ENCODE measurements at places on chromosomes 6 and 20.

DNA sequence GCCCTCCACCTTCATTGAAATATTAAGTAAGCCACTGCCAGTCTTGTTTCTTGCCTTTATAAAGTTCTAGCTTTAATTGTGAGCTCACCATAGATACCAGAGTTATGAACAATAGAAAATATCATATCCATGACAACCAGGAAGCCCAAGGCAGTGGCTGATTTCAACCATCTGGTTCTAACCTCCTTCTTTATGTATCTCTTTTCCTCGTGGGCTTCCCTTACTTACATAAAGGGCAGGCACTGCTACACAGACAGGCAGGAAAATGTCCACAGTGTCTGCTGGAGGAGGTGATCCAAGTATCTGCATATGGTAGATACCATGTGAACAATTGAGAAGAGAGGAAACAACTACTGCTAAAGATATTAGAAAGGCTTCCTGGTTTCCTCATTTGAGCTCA is 65.2 kb upstream of the PRND start:
- no peak for DNase-seq

DNA sequence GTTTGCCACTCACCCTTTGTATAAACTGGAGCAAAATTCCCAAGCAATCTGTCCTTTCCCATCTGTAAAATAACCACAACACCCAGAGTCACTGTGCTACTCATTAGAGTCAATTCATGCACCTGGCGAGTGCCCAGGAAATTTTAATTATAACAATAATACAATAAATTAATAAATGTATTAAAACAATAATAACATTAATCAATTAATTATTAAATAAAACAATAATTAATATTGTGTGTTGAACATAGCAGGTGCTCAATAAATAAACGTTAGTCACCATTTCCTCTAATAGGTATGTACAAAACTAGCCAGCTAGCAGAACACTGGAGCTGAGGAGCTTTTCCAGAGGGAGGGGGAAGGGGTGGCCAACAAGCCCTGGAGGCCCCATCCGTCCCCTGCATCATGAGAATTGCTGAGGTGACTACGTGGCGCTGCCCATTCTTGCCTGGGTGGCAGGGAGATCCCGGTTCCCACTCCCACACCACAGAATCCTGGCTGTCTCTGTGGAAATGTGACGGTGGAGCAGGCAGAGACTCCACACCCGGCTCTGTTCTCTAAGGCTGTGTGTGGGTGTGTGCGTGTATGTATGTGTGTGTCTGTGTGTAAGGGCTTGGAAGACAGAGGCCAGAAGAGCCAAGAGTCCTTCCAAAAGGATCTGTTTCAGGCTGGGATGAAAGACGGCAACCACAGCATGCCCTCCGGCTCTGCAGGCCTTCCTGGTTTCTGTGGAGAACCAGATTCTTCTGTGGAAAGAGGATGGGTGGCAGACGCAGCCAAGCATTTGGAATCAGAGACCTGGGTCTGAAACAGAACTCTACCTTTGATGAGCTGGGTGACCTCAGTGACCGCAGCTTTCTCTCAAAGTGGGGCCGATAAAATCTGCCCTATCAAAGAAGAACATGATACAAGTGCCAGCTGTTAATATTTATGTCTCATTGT is 18.8 kb upstream of the EZR start:
- DNase-seq, result no peak

DNA sequence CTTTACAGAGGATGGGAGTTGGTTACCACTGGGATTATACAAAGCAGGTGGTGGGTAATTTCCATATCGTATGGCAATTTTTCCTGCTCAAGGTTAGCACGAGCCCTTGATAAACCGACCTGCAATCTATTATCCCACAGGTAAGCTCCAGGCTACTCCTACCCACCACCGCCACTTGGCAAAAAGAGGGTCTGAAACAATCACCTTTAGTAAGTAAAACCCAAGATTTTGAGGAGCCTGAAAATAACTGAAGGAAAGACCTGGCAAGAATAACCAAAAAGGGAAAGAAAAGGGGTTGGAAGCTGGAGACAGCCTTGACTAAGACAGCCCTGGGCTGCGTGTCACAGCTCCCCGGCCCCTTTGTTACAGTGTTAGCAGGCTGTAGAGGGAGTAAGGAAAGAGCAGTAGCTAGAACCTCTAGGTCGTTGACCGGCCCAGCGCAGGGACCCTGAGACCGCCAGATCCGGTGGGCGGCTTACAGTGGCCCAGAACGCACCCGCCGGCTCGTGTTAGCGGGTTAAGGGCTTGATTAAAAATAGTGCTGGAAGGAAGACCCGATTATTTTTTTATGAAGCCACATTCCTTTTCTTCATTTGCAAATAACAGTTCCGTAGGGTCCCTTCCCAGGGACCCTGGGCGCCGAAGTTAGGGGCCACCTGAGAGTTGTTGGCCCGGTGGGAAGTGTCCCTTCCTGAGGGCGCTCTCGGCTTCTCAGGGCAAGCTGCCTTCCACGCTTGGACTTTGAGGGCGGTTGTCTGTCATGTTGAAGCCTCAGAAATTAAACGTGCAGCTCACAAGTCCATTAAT is 30.5 kb downstream of the TFAP2B start:
- no peak for DNase-seq

DNA sequence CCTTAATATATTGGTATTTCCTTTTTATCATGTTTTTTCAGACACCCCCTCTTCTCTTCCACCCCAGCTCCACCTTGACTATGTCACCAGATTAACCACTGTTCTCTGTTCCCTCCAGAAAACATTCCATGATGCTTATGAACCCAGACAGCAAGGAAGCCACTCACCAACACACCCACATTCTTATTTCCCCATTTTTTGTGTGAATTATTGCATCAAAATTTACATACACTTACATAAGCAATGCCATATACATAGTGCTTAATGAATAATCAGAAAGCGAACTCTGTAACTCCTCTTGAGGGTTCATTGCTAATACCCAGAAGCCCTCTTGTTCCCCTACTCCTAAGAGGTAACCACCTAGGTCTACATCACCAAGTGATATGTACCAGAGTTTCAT is 182.3 kb upstream of the CDYL start:
- DNase-seq, result no peak

DNA sequence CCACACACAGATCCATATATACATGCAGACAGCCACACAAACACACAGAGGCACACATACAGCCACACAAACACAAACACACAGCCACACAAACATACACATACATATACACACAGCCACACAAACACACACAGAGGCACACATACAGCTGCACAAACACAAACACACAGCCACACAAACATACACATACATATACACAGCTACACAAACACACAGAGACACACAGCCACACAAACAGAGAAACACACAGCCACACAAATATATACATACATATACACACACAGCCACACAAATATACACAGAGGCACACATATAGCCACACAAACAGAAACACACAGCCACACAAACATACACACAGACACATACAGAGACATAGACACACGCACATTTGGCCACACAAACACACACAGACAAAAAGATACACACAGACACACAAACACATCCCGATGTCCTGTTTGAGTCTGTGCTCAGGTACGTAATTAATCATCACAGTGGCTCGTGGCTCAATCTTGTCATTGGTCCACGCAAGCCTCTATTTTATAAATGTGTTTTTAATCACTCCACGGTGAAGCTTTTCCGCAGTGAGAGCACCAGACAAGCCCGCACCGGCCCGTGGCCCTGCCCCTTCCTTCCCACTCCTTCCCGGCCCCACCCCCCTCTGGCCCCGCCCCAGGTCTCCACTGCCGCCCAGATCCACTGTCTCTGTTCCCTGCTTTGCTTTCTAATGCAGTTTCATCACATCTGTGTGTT is 135.3 kb downstream of the CDH4 start:
- DNase-seq, result no peak

- no peak for DNase-seq
Measured at GRCh38 chr6:138310821-138311220, 66.9 kb upstream of the SMIM28 start.

GRCh38 chr6:116616737-116617053 is 416 bp downstream of the RSPH4A start:
- no peak for DNase-seq

- no peak for DNase-seq
Measured at GRCh38 chr6:149965194-149966020, 1.7 kb downstream of the ULBP1 start.

- DNase-seq, result no peak
Measured at GRCh38 chr20:18011482-18011881, 42.7 kb downstream of the MGME1 start.

DNA sequence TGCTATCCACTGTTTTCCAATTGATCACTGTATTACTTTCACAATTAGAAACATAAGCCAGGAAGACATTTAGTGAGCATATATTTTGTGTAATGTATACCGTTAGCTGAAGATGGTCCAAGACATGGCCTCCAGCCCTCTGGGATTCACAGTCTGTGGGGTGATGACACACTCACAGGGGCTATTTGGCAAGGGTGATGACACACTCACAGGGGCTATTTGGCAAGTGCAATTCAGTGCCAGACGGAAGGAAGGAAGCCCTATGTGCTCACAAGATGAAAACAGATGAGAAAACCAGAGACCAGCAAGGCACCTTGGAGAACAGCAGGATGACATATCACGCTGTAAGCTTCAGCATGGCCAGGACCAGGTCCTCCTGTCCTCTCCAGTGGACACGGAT is 183.7 kb downstream of the MBOAT1 start:
- no peak for DNase-seq

GRCh38 chr20:33992145-33992922 is 1.4 kb upstream of the RALY start:
- DNase-seq, result no peak

DNA sequence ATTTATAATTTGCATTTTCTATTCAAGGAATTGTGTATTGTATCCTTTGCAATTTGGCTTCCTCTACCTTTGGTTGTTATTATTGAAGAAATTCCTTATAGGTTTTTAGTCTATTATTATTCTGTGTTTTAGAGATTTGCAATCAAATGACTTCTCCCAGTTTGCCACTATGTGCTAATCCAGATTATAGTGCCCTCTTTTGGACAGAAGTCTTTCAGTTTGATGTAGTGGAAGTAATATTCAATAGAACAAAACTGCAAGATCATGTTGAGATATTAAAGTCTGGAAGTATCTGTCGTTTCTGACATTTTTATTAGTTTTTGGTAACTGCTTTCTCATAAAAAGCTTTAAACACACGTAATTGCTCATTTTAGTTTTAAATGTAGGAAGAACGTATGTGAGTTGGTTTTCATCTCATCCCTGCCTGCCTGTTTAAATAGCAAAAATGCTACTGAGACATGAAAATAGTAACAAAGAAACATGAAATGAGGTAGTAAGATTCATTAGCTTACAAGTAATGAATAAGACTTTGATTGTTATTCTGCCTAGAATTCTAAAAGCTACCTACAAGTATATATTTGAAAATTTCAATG is 72.8 kb downstream of the RTN4IP1 start:
- no peak for DNase-seq

DNA sequence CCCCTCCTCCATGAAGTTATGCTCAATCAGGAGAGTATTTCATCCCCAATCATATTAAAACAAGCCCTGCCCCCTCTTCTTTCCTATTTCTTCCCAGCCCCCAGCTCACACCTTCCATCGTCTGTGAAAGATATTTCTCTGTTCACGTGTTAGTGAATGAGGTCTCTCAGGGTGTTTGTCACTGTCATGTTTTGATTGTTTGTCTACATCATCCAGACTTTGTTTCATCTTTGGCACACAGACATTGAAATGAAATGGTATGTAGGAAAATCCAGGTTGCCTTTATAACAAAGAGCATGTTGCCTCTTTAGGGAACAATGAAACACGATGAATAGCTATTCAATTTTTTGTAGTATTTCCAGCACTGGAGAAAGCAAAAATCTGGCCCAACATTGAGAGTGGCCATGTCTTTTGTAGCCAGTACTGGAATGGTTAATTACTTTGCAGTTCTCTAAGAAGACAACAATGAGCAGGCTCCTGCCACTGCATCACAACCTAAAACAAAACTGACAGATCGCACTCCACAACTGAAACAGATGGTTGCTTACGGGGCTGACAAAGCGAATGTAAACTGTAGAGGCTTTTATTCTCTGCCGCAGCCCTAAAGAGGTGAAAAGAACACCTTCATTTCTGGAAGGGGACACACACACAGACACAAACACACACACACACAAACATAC is 543.6 kb upstream of the CITED2 start:
- DNase-seq, result no peak

GRCh38 chr20:1327827-1328679 is 886 bp downstream of the SDCBP2 start:
- no peak for DNase-seq

DNA sequence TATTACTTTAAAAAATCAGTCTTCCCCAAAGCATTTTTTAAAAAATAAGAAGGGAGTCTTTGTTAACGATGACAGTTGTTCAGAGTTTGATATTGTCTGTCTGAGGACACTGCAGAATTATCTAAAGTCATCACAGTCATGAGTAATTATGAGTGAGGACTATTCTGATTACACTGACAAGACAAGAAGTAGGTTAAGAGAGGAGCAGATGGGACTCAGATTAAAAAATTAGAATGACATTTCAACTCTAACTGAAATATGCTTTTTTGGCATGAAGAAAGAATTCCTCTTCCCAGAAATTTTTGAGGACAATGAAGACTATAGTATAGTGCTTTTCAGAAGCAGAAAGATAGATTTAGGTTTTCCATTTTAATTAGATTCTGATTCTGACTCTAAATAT is 456.5 kb downstream of the EPHA7 start:
- no peak for DNase-seq

DNA sequence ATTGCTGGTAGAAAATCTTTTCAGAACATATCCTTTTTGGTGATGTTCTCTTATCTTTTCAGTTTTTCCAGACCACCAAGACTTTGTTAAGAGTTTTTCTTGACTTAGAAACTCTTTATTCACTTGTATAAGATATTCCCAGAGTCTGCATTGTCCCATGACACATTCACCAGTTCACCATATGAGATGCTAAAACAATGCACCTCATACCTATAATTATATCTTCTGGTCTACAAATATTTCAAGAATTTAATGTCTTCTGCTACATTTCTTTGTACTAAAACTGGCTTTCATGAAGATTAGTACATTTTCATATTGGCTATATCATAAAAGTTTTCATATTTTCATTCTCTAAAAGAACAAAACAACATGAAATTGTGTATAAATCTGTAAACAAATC is 111.3 kb downstream of the ADGRG6 start:
- DNase-seq, result no peak

DNA sequence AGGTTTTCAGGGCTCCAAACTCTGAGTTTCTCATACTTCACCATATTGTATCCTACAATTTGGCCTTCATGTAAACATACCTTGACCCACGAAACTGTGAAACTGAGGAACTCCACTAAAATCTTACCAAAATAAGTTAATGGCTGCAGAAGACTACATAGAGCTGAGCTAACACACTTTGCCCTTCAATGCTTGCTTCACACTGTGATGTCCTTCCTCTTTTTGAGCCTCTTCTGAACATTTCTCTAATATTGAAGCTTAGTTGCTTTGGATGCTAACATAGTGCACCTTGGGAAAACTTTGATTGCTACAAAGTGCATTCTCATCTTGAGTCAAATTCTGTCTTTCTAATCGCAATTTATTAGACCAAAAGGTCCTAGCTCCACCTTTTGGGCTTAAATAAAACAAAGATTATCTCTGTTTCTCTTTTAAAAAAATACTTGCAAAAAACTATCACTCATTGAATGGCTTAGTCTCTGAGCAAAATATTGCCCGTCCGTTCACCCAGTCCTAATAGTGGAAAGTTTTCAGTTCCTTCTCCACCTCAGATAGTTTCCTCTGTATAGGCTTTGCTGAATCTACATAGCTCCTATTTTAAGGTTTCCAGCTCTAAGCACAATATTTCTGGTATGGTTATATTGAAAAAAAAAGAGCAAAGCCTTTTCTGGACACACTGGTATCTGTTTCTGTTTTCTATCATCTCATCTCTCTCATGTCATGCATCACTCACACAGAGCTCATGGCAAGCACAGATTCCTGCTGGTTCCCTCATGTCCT is 494.6 kb downstream of the RFPL4B start:
- DNase-seq, result no peak
